NCI-H2171 (cell line): ENCODE measurements at places on chromosomes 1 and 21.

- no peak for DNase-seq
Measured at GRCh38 chr1:145972580-145972979, 8.1 kb downstream of the POLR3GL start.

DNA sequence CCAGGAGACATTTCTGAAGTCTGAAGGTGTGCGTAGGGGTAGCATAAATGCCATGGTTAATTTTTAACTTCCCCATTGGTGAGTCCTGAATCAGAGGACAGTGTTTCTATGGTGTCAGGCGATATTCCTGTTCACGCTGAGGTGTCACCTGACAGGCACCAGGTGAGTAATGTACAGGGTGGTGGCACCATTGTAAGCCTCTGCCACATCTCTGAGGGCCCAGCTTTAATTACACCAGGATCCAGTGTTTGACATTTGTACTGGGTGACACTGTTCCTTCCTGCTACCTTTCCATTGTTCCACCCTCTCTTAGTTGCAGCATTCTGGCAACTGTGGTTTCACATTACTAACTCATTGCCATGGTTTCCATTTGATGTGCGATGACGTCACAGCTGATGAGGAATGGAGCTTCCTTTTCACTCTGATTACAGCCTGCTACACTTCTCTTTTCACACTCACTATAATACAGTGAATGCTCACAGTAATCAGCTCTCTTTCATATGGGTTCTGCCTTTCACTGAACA lies 40.6 kb upstream of the MARK1 start:
- peak; percentile 50 for DNase-seq

GRCh38 chr1:165639821-165640623 lies 9.0 kb downstream of the MGST3 start:
- DNase-seq: no peak

DNA sequence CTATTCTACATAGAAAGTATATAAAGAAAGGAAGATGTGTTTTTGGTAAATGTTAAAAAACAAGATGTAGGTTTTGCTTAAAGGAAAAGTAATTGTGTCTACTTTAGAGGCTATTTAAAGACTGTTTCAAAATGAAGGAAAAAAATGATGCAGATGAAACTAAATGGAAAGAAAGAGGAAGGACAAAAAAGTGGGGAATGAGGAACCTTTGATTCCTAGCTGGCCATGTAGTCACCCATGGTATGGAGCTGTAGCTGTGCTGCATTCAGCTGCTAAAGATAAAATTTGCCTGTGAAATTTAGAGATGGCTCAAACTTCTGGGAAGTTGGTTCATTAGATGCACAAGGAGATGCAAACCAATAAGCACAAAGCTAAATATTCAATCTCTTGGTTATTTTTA lies 86.8 kb upstream of the SERBP1 start:
- DNase-seq: no peak

GRCh38 chr1:82090104-82090503 lies 289.4 kb downstream of the ADGRL2 start:
- DNase-seq: no peak

- DNase-seq: no peak
Measured at GRCh38 chr1:226066415-226067078, 4.0 kb downstream of the H3-3A start.

DNA sequence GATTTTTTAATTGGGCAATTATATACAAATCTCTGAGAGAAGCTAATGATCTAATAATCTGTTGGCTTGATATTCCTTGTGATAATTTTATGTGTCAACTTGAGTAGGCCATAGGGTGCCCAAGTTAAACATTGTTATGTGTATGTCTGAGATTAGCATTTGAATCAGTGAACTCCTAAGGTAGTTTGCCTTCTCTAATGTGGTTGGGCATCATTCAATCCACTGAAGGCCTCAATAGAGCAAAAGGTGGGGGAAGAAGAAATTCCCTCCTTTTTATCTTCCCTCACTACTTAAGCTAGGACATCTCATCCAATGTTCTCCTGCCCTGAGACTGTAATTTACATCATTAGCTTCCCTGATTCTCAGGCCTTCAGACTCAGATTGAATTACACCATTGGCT lies 394.5 kb downstream of the LMO4 start:
- no peak for DNase-seq

GRCh38 chr1:27525296-27526272 lies 35.6 kb upstream of the WASF2 start:
- peak; percentile 95 for DNase-seq

GRCh38 chr21:24955275-24955961 lies 651.9 kb downstream of the MRPL39 start:
- no peak for DNase-seq
